ENCODE measurements at places on chromosomes 3 and 15. TPM values are rescaled to one million over a fixed set of nuclear protein-coding genes. Genes with fewer than 3 reads are reported as not detected.

Gene SMCO1
- not detected for total RNA-seq

Gene SCG3
- total RNA-seq: not detected

Gene C3orf52
- total RNA-seq: 3.8 TPM

Gene SLC28A2
- total RNA-seq: not detected

Gene SLC25A20
- 26.2 TPM for total RNA-seq

Gene ALPK3
- 10.2 TPM for total RNA-seq

Gene TMPRSS7
- not detected for total RNA-seq

Gene MYRIP
- total RNA-seq: 5.5 TPM

Gene ADPGK
- 42.1 TPM for total RNA-seq

Gene SNX22
- total RNA-seq: 0.28 TPM

Gene GNAT1
- total RNA-seq: not detected

Gene STXBP5L
- total RNA-seq: not detected

Gene GP9
- total RNA-seq: not detected

Gene UTS2B
- not detected for total RNA-seq

Gene SOX2
- not detected for total RNA-seq

Data from endothelial cell of coronary artery (primary cell).